ENCODE measurements at places on chromosomes 5 and 9.

DNA sequence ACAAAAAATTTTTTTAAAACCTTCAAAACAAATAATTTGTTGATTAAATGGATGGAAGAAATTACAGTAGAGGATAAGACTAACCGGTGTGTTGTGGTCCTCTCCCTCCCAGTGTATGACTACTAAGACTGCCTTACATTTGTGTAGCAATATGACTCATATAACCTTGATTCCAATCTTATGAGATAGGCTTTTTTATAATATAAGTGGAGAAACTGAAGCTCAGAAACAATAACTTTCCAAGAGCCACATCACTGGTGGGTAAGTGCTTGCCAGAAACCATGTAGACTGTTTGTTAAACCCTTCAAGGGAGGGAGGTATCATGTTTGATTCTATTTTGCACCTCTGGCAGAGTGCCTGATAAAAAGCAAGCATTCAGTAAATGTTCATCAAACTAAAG, 47.5 kb downstream of the NLN start:
- peak; percentile 94 for DNase-seq

DNA sequence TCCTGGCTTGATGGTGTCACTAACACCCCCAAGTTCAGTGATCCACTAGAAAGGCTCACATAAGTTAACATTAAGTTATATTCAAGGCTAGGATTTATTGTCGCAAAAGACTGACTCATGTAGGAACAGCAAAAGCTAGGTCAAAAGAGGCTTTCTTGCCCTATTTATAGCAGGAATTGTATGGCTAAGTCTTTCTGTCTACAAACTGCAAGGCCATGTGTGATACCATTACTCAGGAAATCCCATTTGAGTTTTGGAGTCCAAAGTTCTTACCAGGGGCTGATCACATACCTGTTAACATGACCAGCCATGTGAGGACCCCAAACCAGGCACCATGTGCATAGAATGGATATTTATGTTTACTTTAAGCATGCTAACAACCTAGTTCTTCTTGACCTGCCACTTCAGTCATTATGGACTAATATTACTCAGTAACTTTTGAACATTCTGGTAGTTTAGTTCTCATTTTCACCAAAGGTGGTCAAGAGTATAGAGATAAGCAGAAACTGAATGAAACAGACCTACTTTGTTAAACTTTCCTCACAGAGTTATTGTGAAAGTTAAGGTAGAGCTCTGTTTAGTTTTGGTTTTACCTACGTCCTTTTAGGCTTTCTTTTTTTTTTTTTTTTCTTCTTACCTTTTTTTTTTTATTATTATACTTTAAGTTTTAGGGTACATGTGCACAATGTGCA, 281.1 kb downstream of the FER start:
- DNase-seq = peak; percentile 35

GRCh38 chr9:13744261-13744901, 464.9 kb upstream of the MPDZ start:
- DNase-seq = no peak

DNA sequence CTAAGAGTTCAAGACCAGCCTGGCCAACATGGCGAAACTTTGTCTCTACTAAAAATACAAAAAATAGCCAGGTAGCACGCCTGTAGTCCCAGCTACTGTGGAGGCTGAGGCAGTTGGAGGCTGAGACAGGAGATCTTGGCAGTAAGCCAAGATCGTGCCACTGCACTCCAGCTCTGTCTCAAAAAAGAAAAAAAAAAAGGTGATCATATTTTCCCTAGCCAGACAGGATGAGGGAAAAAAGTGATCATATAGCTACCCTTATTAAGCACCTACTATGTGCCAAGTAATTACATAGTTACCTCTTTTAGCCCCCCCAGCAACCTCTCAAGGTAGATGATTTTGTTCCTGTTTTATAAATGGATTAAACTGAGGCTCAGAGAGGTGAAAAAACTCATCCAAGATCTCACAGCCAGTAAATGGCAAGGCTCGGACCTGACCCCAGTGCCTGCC, 18.1 kb upstream of the RPL26L1 start:
- DNase-seq = peak; percentile 34

GRCh38 chr5:109455598-109456096, 45.9 kb upstream of the PJA2 start:
- peak; percentile 92 for DNase-seq

- DNase-seq = no peak
These were observed 4.4 kb upstream of the PAX5 start for GRCh38 chr9:37038302-37038942.

DNA sequence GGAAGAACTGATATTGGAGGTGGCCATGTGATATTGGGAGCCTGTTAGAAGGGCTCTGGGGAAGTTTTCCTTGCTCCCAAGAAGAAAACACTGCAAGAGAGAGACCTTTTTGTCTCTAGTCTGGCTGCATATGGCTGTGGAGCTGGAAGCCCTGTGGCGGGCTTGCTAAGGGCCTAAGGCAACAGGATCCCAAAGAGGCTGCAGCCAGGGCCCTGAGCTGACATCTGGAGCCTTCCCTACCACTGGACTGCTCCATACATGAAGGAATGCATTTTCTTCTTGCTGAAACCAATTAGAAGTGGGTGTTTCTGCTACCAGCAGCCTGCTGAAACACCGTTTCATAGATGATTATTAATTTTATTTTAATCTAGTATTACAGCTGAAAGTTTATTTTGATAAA, 42.2 kb downstream of the GNAQ start:
- DNase-seq = no peak

DNA sequence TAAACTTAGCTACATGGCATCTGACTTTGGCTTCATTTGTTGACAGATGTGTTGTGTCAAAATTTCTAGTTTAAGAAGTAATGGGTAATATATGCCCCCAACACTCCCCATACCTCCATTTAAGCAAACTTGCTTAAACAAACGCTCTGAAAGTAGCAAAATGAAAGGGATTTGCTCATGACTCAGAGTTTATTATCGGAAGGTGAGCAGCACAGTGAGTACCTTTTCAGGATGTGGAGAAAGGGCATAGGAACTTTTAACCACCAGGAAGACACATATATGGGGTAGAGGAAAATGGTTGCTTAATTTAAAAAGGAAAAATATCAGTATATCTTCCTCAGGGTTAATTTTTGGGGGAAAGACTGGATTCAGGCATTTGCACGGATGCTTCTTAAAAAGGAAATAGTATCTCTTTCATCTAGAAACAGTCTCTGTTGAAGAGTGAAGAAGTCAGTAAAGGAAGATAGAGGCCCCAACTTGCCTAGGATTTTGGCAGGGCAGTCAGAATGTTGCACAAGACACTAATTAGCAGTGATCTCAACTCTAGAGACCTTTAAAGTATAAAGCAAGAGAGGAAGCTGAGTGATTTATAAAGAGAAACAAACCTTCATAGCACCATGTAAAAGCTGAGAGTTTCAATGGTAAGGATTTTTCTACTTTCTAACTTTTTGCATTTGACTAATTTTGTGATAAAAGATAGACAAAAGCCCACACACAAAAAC, 155.1 kb downstream of the TRIO start:
- DNase-seq = no peak

- DNase-seq = no peak
These were observed 104.0 kb upstream of the SARDH start for GRCh38 chr9:133842174-133842573.

- no peak for DNase-seq
These were observed 243.6 kb upstream of the HAPLN1 start for GRCh38 chr5:83964271-83964670.

DNA sequence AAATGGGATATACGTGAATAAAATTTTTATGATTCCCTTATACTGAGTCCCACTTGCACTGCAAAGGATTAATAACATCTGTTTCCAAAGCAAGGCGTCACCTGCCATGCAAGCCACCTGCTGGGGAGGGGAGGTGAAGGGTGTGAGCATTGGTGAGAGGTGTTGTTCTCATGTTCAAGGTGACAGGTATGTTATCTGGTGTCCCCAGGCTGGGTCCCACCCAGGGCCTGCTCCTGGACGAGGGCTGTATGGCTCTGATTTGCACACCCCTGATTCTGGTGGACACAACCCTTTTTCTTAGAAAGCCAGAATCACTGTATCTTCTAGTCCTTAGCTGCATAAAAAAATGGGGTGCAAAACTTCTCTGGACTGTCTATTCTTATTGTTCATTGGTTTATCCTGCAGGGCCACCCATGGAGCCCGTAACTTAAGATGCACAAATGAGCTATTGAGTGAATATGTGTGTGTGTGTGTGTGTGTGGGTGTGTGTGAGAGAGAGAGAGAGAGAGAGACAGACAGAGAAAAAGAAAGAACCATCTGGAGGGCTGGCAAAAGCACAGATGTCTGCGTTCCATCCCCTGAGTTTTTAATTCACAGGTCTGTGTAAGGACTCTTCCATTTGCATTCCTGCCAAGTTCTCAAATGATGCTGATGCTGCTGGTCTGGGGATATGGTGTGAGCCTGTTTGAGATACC, 53.7 kb downstream of the SYK start:
- no peak for DNase-seq

DNA sequence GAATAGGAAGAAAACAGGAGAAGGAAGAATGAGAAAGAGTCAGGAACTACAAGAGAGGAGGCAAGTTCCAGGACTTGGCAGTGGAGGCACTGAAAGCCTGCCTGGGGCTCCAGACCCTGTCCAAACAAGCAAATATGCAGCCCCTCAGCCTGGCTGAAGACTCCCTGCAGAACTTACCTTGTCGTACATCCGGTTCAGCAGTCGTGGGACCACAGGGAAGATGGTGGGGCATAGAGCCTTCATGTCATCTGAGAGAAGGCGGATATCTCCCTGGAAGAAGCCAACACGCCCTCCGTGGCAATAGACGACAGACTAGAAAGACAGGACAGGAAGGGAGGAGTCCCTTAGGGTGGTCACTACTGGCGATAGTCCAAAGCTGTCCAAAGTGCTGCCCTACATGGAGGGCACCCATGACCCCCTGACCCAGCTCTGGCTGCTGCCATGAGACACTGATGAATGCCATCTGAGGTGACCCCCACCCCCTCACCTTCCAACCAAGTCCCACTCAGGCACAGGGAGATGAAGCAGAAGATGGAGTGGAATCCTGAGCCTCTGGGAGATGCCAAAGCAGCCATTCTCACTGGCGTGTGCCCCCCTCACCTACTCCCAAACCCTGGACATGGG, 27.7 kb upstream of the MEIKIN start:
- no peak for DNase-seq

DNA sequence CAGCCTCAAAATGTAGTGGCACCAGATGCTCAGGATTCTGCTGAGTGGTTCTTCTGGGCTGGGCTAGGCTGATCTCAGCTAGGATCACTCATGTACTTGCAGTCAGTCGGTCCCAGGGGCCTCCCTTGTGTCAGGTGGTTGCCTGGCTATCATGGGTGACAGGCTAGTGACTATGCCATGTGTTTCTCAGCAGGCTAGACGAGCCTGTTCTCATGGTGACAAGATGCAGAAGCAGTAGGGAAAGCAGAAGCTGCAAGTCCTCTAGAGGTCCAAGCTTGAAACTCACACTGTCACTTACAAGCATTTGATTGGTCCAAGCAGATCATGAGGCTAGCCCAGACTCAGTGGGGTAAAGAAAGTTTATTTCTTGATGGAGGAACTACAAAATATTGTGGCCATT, 15.2 kb upstream of the KCNMB1 start:
- no peak for DNase-seq

DNA sequence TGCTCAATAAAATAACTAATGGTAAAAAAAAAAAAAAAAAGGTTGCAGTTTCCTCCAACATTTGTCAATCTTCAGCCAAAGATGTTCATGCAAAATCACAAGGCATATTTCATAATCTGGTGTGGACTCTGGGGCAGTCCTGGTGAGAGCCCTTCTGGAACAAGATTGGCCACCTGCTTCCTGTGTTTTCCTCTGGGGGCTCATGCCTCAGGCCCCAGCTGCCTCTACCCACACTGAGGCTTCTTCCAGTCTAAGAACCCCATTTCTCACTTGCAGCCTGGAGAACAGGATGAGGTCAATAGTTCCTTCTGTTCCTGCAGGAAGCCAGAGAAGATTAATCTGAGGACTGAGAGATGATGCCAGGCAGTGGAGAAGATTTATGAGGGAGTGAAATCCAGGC, 492.6 kb upstream of the BRINP1 start:
- no peak for DNase-seq

DNA sequence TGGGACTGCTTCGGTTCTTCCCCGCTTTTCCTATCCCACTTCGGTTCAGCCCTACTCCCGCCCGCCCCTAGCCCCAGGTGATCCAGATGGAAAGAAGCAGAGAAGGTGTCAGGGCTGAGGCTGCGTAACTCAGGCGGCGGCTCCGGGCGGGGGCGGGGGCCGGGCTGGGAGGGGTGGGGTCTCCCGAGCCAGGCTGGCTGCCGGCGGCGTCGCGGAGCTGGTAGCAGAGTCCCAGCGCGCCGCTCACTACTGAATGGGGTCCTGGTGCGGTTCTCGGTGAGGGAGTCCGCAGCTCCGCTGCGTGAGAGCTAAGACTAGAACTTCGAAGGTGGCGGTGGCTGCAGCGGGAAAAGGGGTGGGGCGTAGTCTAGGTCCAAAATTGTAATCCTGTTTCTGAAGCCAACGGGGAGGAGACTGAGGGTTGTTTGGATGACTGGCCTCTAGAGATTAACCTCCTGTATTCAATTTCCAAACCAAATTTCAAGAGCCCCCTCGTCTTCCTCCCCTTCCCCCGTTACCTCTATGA, 1.4 kb downstream of the PRR16 start:
- peak; percentile 62 for DNase-seq

- DNase-seq = no peak
These were observed 4.5 kb upstream of the TMEM252 start for GRCh38 chr9:68545033-68545705.

- no peak for DNase-seq
These were observed 598.3 kb downstream of the CCDC171 start for GRCh38 chr9:16150938-16151650.

- DNase-seq = no peak
These were observed 15.1 kb upstream of the LPCAT1 start for GRCh38 chr5:1538741-1539392.

DNA sequence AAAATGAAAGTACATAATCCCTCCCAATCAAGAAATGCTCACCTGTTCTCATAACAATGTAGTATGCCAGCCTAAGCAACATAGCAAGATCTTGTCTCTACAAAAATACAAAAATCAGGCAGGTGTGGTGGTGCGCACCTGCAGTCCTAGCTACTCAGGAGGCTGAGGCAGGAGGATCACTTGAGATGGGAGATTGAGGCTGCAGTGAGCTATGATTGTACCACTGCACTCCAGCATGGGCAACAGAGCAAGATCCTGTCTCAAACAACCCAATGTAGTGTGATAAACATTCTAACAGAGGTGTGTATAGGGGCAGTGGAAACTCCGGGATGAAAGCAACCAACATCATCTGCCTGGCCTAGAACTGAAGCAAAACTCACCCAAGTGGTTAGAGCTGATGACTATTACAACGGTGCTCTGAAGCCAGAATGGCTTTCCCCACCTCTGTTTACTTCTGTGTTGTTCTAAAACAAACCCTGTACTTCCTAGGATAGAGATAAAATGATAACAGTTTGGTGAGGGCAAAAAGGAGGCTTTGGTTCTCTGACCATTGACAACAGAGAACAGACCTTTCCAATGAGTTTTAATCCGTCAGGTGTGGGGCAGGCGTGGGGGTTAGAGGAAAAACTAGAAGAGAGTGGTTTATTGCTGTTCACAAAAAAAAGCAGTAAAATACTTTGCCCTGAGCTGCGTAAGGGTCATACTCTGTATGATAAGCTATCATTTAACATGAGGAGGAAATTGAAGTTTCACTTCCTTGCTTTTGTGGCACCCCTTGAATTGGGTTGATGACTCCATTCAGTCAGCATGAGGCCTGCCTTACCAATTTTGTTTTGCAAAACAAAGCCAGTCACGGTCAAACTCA, 18.9 kb downstream of the WNT8A start:
- DNase-seq = no peak

Measured in fibroblast of skin of back (primary cell).